LNCaP clone FGC (cell line): ENCODE measurements at places on chromosomes 1 and 21.

DNA sequence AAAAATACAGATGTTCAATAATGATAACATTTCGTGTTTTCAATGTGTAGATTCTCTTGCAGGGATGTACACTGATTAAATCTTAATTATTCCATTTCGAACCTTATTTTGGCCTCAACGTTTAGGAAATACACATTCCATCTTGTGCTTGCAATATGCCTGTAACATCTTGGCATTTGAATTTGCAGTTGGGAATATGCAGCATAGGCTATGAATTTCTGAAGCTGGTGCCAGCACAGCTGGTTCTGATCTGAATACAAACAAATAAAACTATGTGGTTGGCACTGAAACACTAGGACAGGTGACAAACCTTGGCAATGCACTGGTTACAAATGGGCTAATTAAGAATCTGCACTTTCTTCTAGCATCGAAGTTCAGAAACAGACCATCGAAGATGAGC is 108.4 kb downstream of the ERG start:
- peak; percentile 49 for DNase-seq

DNA sequence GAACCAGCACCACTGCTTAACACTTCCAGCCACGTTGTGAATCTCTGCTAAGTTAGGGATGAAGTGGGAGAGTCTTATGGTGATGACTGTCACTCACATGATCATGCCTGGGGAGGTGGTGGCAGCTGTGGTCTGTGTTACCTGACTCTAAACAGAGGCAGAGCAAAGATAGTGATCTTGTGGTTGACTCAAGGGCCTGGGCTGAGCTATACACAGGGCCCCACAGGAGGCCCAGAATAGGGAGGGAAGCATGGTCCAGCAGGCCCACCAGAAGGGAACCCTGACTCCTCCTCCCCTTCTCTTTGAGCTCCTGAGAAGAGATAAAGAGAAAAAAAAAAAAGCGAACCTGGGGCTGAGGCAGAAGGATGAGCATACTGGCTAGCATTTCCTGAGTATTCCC is 55.0 kb downstream of the PLXNA2 start:
- DNase-seq: no peak

DNA sequence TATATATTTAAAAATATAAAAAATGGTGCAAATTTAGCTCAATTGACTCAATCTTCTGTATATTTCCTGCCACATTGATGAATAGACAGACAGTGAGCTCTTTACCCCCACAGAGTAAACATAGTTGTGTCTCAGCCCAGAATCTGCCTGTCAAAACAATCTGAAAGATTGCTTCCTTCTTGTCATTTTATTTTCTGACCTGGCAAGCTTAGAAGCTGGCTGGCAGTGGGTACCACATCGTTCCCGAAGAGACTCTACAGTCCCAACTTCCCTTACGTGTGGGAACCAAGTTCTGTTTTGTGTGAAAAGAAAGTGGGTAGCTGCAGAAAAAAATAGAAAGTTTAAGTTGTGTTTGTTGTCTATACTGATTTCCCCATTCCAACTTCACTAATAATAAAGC is 629.3 kb upstream of the NEGR1 start:
- DNase-seq: no peak

DNA sequence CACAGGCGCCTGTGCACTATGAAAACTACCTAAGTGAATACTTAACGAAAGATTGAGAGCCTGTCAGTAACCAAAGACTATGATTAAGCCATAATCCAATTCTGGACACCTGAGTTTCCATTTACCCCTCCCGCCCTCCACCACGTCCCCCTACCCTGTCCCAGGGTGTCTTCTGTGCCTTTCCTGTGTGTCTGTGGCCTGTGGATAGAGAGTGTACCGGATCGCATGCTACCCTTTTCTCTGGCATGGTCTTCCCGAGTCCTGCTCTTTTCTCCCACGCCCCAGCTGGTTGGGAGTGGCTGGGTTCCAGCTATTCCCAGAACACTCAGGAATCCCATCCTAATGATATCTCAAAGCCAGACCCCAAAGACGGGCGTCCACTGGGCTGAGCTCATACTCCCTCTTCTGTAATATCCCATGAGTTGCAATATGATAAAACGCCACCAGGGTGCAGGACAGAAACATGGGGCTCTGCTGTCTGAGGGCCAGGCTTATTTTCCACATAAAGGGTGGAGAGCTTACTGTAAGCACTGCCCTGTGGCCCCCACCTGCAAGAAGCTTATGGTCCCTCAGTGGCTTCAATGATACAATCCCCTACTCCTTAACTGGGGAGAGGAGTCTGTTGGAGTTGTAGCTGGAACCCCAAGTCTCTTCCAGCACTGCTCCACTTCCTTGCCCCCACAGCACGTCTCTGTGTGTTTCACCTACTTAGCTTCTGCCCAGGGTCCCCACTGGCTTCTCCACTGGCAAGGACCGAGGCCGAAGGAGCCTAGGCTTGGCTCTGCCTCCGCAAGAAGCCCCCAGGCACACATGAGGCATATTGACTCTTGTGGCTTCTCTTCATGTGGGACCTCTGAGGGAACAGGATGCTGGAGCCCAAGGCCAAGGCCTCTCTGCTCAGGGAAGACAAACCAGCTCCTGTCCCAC is 17.6 kb upstream of the ALX3 start:
- peak; percentile 11 for DNase-seq

DNA sequence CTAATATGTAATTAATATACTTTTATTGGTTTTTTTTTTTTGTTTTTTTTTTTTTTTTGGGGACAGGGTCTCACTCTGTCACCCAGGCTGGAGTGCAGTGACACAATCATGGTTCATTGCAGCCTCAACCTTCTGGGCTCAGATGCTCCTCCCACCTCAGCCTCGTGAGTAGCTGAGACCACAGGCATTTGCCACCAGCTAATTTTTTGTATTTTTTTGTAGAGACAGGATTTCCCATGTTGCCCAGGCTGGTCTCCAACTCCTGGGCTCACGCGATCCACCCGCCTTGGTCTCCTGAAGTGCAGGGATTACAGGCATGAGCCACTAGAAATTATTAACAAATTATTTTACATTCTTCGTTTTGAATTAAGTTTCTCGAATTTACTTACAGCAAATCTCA is 16.8 kb upstream of the POGZ start:
- DNase-seq: no peak

GRCh38 chr1:176950736-176951324 is 213.7 kb downstream of the ASTN1 start:
- no peak for DNase-seq

DNA sequence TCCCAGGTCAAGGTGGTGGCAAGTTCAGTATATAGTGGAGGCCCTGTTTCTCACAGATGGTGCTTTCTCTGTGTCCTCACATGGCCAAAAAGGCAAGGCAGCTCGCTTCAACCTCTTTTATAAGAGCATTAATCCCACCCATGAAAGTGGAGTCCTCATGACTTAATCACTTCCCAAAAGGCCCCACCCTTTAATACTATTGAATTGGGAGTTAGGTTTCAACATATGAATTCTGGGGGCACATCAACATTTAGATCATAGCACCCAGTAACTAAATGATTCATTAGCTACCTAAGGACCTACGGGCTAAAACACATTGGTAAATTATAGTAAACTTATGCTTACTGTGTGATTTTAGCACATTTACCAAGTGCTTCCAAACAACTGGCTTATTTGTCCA is 317.9 kb downstream of the LTN1 start:
- DNase-seq: no peak
